ENCODE measurements at places on chromosomes 1 and 21.

- peak; percentile 46 for DNase-seq
Measured at GRCh38 chr1:12087797-12088314, 24.8 kb downstream of the TNFRSF8 start.

DNA sequence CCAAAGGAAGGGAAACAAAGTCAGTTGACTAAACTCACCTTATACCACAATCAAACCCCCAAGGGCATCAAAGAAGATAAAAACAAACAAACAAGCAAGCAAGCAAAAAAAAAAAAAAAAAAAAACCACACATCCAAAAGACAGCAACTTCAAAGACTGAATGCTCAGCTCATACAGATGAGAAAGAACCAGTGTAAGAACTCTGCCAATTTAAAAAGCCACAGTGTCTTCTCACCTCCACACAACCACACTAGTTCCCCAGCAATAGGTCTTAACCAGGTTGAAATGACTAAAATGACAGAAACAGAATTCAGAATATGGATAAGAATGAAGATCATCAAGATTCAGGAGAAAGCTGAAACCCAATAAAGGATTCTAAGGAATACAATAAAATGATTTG is 193.4 kb downstream of the FAF1 start:
- no peak for DNase-seq

DNA sequence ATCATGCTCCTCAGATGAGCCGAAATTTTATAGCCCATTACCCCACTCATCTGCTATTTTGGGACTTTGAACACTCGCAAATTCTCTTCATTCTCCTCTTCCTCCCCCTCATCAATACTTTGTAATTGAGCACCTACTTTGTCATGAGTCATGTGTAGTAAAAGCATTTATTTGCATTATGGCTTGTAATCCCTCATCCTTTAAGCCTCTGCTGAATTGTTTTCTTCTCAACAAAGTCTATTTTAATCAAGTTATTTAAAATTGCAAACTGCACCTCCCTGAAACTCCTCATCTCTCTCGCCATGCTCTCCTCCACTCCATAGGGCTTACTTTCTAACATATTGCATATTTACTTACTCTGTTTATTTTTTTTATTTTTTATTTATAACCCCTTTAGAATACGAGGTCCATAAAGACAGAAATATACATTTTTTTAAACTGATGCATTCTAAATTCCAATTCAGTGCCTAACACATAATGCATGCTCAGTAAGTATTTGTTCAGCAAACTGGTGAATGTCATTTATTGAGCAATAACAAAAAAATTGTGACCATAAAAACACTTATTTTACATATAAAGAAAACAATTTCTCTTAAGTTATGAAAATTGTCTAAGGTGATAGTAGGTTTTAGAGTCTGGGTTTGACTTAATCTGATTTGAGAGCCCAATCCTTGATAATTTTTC is 161.7 kb downstream of the FASLG start:
- DNase-seq: no peak

- no peak for DNase-seq
Measured at GRCh38 chr1:107132195-107132594, 8.6 kb upstream of the NTNG1 start.

GRCh38 chr21:33425825-33426224 is 22.6 kb downstream of the IFNGR2 start:
- DNase-seq: no peak

DNA sequence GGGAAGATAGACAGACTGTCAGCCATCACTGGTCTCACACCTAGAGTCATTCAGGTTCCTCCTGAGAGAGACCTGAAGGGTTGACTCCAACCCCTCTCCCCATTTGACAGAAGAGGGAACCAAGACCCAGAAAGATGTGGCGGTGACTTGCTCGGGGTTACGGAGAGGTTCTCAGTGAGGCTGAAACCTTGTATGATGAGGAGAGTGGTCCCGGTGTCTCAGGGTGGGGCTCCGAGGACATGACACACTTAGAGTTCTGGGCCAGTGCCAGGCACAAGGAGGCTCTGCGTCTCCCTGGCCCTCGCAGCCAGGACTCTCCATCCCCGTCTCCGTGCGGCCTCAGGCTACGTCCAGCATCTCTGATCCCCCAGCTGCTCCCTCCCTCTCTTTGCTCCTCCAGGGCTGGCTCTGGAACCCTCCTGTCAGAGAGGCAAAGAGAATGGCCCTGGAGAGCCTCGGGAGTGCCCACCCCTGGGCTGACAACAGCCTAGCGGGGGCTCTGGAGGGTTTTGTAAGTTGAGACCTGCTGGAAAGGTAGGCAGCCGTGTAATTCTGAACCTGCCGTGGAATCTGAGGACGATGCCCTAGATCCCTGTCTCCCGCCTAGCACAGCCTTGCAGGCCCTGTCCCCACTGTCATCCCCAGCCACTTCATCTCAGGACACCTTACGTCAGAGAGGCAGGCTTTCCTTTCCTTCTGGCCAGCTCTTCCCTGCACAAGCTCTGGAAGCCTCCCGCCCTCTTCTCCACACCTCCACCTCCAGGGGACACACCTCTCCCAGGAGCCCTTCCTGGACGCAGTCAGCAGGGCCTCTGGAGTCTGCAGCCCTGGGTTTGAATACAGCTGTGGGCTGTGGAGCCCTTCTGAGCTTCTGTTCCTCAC is 4.1 kb downstream of the EFHD2 start:
- no peak for DNase-seq

DNA sequence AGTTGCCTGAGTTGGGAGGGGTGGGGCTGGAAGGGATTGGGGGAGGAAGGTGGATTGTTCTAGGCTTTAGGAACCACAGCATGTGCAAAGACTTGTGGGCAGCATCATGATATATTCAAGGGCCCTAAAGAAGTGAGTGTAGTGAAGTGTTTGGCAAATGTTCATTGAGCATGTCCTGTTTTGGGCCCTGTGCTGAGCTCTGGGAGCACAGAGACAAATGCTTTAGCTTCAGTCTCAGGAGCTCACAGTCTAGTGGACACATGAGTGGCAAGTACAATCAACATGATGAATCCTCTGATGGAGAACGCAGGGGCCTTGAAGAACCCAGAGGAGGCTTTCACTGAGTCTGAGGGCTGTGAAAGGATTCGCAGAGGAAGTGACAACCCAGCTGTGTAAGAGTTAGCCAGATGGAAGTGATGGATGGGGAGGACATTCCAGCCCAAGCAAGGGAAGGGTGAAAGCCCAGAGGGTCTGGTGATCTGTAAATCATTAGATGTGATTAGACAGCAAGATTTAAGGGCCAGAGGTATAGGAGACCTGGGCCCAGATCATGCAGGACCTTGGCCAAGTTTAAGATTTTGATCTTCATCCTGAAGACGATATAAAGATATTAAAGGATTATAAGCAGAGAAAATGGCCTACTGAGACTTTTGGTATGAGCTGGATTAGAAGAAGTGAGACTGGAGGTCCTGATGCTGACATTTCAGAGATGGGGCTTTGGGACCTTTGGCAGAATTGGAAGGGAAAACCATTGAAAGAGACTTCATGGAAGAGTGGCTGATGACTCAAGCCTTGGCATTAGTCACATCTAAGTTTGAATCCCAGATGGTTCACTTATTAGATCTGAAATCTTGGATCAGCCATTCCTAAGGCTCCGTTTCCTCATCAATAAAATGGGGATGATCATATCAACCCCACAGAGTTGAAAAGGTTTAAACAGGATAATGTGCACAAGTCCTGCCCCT is 4.6 kb downstream of the IPO13 start:
- no peak for DNase-seq

- DNase-seq: no peak
Measured at GRCh38 chr1:180566495-180566894, 7.7 kb downstream of the OVAAL start.

DNA sequence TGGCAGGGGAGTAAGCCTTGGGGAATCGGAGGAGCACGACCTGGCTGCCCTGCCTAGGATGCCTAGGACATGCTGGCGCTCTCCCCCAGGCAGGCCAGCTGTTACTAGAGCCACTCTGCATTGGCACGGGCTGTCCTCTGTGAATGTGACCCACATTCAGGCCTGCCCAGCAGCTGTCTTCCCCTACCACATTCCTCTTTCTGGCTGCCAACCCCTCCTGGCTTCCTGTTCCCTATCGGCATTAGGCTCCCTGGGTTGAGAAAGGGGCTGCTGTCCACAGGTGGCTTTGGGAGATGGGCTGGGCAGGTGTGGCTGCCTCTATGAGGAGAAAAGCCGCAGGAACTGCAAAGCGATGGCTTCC is 2.3 kb upstream of the NFASC start:
- no peak for DNase-seq

- DNase-seq: no peak
Measured at GRCh38 chr1:8082945-8083344, 56.8 kb upstream of the ERRFI1 start.

DNA sequence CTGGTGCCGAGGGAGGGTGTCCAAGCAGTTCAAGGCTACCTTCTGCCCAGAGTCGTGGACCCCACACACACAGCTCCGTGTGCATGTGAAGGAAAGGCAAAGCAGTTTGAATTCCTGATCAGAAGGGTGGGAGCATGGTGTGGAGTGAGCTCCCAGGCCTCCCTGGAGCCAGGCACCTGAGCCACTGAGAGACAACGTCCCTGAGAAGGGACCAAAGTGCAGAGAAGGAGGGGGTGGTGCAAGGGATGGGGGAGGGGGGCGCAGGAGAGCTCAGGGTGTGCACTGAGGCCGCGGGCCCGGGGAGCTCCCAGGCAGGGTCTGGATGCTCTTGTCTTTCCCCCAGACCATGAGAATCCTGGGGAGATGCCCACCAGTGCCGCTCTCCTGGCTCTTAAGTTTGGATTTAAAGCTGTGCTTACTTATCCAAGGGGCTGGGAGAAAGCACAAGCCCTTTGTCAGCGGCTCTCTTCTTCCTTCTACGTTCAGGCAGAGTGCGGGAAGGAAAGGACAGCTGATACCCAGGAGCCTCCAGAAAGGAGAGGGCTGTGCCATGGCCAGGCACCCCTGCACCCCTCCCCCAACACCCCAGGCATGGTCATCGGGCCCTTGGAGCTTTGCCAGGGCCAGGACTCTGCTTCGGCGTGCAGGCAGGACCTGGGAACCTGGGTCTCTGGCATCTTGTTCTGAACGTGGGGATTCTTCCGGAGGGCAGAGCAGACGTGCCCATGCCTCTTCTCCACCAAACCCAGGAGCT is 24.1 kb downstream of the ACTA1 start:
- DNase-seq: no peak

DNA sequence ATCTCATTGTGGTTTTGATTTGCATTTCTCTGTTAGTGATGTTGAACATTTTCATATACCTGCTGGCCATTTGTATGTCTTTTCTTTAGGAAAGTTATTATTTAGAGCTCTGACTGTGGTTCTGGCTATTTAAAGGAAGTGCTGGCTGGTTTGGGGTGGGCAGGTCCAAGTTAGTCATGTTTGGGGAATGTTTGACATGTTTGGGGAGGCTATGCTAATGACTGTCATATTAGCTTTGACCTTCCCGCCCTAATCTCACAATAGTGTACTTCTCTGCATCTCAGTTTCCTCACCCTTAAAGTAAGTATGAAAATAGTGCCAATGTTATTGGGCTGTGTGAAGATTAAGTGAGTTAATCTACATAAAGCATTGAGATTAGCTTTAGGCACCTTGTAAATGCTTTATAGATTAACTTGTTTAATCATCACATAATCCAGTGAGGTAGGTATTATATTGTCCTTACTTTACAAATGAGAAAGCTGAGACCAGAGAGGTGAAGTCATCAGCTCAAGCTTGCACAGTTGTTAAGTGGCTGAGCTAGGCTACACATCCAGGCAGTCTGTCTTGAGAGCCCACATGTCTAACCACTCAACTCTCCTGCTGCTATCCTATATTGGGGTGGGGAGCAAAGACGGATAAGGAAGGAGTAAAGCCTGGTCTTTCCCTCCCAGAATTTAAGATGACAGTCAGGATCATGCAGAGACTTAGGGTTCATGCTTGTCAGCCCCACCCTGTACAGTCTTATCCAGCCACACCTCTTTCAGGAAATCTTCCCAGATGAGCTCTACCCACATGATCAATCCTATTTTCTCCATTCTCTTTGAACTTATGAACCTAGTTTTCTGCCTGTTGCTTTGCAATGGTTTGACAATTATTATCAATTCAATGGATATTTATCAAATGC is 22.8 kb upstream of the CRNN start:
- no peak for DNase-seq

- no peak for DNase-seq
Measured at GRCh38 chr1:159783724-159784123, 3.0 kb downstream of the DUSP23 start.
